ENCODE measurements at places on chromosomes 5 and 9. TPM values are rescaled to one million over a fixed set of nuclear protein-coding genes. Genes with fewer than 3 reads are reported as not detected.

Gene FAM221B
- total RNA-seq, result not detected

GRCh38 chr9:119501374-119501773, 132.1 kb upstream of the BRINP1 start:
- no peaks in the 10 kb centered on the region for H3K4me1 ChIP-seq
- H3K36me3 ChIP-seq, result no peaks in the 10 kb centered on the region
- no peak for DNase-seq
- H3K4me3 ChIP-seq, result no peak overlapping the region
- H3K27me3 ChIP-seq, result no peaks in the 10 kb centered on the region
- H3K27ac ChIP-seq, result no peak overlapping the region

Gene ARID3C
- not detected for total RNA-seq

DNA sequence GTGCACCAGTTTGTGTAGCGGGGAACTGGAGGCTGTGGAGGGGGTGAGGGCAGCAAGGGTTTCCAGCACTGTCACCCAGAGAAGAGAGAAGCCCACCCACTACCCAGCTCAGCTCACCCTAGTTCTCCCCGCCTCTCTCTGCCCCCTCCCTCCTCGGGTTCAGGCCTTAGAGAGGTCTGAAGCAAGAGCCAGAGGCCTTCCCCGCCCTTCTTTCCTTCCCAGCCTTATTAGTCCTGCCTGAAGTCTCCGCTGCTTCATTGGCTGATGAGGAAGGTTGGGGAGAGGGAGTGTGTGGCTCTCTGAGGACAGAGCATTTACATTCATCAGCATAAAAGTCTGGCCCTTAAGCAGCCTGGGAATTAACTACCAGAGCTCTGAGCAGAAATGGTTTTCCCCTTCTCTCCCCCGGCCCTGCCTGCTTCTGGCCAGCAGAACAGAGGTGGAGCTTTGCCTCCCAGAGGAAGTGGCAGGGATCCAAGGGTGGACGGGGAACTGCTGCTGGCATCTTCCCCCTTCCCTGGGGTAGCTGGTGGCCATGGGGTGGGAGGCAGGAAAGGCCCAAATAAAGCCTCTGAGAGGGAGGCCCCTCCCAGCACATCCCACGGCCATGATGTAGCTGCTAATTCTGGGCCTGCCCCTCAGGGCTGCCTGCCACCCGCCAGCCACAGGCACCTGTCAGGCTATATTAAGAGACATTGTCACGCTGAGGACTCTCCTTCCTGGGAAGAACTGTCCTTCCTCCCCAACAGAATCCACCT, 4.1 kb downstream of the DNAJB5 start:
- H3K27ac ChIP-seq, result no peak overlapping the region
- no peak for DNase-seq
- no peaks in the 10 kb centered on the region for H3K27me3 ChIP-seq
- H3K36me3 ChIP-seq, result peaks cover 3% of the 10 kb centered on the region

- no peak overlapping the region for H3K27ac ChIP-seq
- H3K27me3 ChIP-seq, result no peaks in the 10 kb centered on the region
- no peaks in the 10 kb centered on the region for H3K4me1 ChIP-seq
- DNase-seq, result no peak
- H3K4me3 ChIP-seq, result no peak overlapping the region
Observed at GRCh38 chr9:82475584-82476301, 487.2 kb downstream of the SPATA31D1 start.

GRCh38 chr5:176870110-176870591, 29.0 kb downstream of the HK3 start:
- no peaks in the 10 kb centered on the region for H3K36me3 ChIP-seq
- no peak for DNase-seq
- no peak overlapping the region for H3K27ac ChIP-seq
- H3K4me1 ChIP-seq, result no peaks in the 10 kb centered on the region
- peaks cover 14% of the 10 kb centered on the region for H3K27me3 ChIP-seq
- no peak overlapping the region for H3K4me3 ChIP-seq

- DNase-seq, result no peak
- no peaks in the 10 kb centered on the region for H3K36me3 ChIP-seq
- H3K4me3 ChIP-seq, result no peak overlapping the region
- peaks cover 28% of the 10 kb centered on the region for H3K27me3 ChIP-seq
- H3K4me1 ChIP-seq, result no peaks in the 10 kb centered on the region
Observed at GRCh38 chr9:136190237-136190601, 14.7 kb downstream of the LHX3 start.

Gene UAP1L1
- total RNA-seq, result 63.1 TPM

GRCh38 chr9:93196096-93197055, 12.4 kb downstream of the WNK2 start:
- H3K27me3 ChIP-seq, result peaks cover 10% of the 10 kb centered on the region
- H3K4me1 ChIP-seq, result no peaks in the 10 kb centered on the region
- no peak overlapping the region for H3K4me3 ChIP-seq
- no peak for DNase-seq

- H3K27me3 ChIP-seq, result peaks cover 20% of the 10 kb centered on the region
- no peak overlapping the region for H3K27ac ChIP-seq
- H3K4me3 ChIP-seq, result no peak overlapping the region
Observed at GRCh38 chr5:36311956-36312355, 10.3 kb upstream of the RANBP3L start.

- H3K36me3 ChIP-seq, result no peaks in the 10 kb centered on the region
- no peak overlapping the region for H3K27ac ChIP-seq
- no peaks in the 10 kb centered on the region for H3K27me3 ChIP-seq
- H3K4me1 ChIP-seq, result peaks cover 3% of the 10 kb centered on the region
Observed at GRCh38 chr9:105332471-105332870, 88.0 kb downstream of the SLC44A1 start.

Gene SLC34A1
- 2.0 TPM for total RNA-seq

All from activated CD8-positive, alpha-beta T cell treated with anti-CD3 and anti-CD28 coated beads, Interleukin-2, amount 10 ng/mL, durations not matched to agents 7 days and 5 days (primary cell).